ENCODE measurements at places on chromosomes 4 and X.

GRCh38 chr4:123786163-123786915 is 389.7 kb downstream of the SPRY1 start:
- no peak for DNase-seq

GRCh38 chr4:7263166-7263565 is 70.8 kb downstream of the SORCS2 start:
- no peak for DNase-seq

DNA sequence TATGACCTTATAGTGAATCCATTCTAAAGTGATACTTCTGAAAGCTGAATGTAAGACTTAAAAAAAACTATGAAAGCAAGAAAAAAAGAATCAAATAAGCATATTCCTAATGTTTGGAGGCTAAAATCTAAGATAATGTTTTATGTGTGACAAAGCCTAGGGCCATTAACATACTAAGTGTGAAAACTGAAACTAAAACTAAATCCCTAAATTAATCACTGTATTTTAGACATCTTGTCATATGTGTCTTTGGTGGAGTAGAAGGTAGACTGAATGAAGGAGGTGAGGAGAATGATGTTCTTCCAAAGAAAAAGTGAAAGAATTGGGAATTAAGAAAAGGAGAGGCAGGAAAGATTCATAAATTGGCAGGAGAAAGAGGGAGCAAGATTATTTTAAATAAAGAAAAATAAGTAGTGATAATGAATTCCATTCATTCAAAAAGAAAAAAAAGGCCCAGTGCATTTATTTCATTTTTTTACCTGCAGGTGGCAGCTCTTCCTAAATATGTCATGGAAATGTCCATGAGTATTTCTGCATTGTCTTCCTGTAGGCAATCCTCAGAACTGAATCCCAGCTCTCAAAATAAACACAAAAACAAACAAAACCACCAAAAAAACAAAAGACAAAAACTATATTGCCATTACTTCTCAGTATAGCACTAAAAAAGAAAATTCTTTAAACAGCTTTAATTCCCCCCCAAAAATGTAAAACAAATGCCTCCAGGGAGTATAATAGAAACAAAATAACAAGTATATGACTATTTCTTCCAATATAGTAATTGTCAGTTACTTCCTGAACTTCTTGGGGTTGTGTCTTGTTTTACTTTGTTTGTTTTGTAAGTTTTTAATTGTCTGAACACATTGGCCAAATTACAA is 17.0 kb upstream of the AP1AR start:
- no peak for DNase-seq

- no peak for DNase-seq
Observed at GRCh38 chr4:63728480-63729177, 680.6 kb downstream of the TECRL start.

GRCh38 chr4:115678425-115678941 is 565.1 kb upstream of the NDST4 start:
- DNase-seq: no peak

DNA sequence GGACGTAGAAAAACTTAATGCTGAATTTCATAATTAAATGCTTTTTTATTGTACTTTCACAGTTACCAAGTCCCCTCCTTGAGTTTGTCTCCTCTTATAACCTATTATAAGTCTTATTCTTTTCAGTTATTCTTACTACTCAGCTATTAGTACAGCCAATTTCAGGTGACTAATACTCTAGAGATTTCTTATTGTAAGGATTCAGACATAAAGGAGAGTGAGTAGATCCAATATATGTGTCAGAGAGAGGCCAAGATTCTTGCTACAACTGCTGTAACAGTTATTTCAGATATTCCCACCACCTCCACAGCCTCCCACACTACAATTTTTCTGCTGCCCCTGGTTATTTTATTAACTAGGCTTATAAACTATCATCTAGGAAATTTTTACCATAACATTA is 274.5 kb downstream of the GPAT3 start:
- DNase-seq: no peak

DNA sequence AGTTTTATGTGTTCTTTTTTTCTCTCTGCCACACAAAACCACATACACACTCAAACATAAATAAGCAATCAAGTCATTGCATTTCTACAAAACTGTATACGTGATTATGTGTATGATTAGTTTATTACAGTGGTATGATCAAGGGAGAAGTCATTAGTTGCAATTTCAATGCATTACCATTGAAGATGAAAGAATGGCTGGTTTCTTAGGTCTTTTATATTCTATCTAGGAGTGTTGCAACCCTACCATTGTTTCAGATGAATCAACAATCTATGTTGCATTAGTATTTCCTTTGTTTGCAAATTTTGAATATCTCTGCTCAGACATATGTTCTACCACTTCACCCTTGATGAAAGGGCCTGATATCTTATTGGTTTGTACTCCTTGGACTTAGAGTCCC is 6.8 kb downstream of the ANXA3 start:
- DNase-seq: no peak

DNA sequence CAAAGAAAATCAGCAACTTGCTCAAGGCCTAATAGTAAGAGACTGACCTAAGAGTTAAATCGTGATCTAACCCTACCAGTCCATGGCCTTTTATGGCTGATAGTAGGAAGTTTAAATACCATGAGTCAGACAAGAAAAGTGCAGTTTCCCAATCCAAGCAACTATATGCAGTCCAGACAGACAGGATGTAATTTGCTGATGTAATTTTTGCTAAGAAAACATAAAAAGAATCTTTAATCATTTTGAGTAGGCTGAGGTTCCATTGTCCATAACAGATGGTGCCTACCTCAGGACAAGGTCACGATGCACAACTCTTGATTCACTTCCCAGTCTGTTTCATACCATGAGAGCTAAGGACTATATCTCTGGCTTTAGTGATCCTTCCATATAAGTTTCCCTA is 317.5 kb upstream of the GRIA3 start:
- peak; percentile 55 for DNase-seq

DNA sequence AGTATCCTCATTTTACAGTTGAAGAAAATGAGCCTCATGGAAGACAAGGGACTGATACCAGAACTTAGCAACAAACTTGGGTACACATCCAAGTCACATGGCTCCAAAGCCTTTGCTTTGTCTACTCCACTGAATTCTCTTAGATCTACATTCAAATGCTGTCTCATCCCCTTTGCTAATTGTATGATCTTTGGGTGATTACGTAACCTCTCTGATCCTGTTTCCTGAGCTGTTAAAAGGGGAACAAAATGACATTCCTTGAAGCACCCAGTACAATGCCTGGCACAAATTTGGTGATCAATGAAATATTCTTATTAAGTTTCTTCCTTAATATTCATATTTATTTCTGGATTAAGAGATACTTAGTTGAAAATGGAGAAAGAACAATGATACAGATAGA is 5.9 kb upstream of the HPGD start:
- no peak for DNase-seq

- no peak for DNase-seq
Observed at GRCh38 chr4:115222061-115222460, 108.6 kb upstream of the NDST4 start.

DNA sequence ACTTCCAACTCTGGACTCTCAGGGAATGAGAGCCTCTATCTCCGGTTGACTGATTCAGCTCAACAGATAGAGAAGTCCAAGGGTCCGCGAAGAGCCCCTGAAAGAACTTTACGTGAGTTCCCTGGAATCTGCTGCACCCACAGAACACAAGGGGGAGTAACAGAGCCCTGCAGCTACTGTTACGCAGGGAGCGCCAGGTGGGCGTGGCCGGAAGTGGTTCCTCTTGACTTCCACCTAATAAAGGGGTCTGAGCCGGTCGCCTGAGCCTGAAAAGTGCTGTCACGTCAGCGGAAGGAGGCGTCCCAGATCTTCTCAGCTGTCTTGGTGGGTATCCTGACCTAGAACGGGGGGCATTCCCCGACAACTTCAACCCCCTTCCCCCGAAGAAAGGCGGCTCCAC is at the start of gene MAGEB6:
Gene MAGEB6 (plus strand): TSS at position 237 of the 400 bp plus-strand sequence. CDS start 1,407 bp downstream, outside the sequence.
- no peak for DNase-seq

GRCh38 chr4:185713731-185714130 is 98.3 kb downstream of the SORBS2 start:
- no peak for DNase-seq

DNA sequence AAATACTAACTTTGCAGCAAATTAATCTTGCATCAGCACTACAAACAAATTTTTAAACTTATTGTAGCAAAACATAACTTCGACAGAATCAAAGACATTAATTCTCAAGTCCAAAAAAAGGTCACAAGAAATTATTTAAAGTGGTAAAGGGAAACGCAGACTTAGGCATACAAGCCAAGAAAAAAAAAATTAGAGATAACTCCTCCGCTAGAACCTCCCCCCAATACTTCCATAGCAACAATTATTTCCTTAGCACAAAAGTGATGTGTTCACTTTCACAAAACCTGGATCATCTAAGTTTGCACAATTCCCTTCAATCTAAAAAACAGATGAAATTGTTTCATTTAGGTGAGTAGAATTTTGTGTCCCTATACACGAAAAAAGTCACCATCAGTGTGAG is 1.1 kb downstream of the LRBA start:
- DNase-seq: no peak

GRCh38 chrX:9282325-9282724 is 182.5 kb upstream of the TBL1X start:
- DNase-seq: no peak

DNA sequence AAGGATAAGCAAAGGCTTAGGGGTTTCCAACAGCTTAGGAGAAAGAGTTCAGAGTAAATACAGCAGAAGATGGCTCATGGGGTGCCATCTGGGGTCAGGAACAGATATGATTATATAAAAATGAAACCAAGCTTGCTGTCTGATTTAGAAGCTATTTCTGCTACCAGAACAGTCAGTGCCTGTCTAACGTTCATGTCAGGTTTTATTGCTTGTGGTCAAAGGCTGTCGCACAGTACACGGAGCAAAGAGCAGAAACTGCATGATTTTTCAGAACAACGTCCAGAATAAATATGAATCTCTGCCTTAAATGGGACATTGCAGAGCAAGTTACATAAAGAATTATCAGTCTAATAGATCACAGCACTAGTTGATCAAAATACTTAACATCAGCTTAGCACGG is 17.4 kb downstream of the CETN2 start:
- DNase-seq: no peak

DNA sequence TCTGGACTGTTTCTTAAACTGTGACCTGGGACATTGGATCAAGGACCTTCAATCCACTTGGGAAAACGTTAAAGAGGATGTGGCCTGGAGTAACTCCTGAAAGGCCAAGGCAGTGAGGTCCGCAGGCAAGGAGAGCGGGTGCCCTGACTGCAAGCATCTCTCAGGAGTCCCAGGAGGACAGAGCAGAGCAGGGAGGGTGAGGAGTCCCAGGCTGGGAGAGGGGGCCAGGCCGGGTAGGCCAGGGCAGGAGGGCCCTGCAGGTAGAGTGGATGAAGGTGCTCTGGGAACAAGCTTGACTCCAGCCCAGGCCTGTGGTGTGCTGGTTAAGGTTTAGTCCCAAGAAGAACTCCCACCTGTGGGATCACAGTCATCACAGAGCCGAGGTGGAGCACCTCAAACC is 13.8 kb downstream of the PNMA6E start:
- no peak for DNase-seq

DNA sequence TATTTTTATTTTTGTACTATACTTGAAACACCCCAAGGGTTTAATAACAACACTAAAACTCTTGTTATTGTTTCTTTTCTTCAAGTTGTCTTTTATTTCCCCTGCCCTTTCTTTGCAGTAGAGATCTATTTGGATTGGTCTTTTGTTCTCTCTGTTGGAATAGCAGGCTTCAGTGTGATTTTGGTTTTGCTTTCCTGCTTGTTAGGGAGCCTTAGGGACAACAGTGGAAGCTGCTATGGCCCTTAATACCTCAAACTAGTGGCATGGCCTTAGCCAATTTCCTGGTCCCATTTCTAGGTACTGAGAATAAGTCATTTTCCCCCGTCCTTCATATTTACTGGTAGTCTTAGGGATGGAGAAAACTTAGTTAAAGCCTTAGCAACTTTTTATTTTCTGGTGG is 535.4 kb upstream of the NDST4 start:
- no peak for DNase-seq

DNA sequence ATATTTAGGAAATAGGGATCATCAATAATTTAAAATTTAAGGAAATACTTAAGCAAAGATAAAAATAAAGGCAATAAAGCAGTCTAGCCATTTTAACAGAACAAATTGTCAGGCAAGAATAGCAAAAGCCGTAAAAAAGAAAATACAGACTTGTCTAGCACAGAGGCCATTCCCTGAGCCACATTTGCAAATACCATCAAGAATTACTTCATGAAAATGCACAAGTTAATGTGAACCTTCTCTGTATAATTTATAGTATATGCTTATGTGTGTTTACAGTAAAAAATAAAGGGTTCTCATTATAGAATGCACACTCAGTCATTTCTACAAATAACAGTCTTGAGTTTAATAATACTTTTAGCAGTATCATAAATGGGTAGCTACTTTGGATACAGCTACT is 505.9 kb upstream of the CPEB2 start:
- no peak for DNase-seq

- peak; percentile 2 for DNase-seq
Observed at GRCh38 chrX:119194621-119195020, 41.5 kb upstream of the PGRMC1 start.

- DNase-seq: no peak
Observed at GRCh38 chrX:13968198-13968597, 61.5 kb downstream of the GEMIN8 start.
